Stimulated activated CD4-positive, alpha-beta T cell treated with anti-CD3 and anti-CD28 coated beads, Interleukin-4, amount 100 ng/mL, for 48 hours (primary cell): ENCODE measurements at places on chromosomes 2 and 18.

DNA sequence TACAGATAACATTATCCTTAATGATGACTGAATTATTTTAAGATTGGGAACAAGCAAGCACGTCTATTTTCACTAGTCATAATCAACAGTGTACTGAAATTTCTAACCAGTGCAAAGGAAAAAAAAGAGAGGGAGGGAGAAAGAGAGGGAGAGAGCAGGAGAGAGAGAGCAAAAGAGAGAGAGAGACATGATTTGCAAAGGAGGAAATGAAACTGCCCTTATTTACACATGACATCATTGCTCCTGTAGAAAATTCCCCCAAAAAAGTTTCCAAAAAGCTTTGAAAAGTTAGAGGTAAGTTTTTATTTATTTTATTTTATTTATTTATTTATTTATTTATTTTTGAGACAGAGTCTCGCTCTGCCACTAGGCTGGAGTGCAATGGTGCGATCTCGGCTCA, 355.3 kb upstream of the CELF4 start:
- no peak for DNase-seq

- DNase-seq, result no peak
Observed at GRCh38 chr2:182638667-182639066, 77.4 kb upstream of the DNAJC10 start.

GRCh38 chr2:112006076-112006410, 49.0 kb upstream of the TMEM87B start:
- no peak for DNase-seq

DNA sequence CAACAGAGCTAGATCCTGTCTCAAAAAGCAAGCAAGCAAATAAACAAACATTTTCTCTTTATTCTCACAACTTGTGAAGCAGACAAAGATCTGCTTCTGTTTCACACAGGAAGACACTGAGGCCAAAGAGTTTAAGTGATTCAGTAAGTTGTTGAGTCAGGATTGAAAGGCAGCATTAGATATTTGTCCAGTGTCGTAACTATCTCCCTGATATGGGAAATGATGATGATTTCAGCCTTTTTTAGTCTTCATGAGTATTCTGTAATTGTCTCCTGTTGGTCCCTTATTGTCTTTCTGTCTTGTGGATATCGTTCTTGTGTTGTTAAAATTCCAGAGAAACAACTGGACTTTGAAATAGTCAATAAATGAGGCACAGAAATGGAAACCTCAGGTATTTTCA, 59.6 kb downstream of the GATA6 start:
- DNase-seq, result no peak

DNA sequence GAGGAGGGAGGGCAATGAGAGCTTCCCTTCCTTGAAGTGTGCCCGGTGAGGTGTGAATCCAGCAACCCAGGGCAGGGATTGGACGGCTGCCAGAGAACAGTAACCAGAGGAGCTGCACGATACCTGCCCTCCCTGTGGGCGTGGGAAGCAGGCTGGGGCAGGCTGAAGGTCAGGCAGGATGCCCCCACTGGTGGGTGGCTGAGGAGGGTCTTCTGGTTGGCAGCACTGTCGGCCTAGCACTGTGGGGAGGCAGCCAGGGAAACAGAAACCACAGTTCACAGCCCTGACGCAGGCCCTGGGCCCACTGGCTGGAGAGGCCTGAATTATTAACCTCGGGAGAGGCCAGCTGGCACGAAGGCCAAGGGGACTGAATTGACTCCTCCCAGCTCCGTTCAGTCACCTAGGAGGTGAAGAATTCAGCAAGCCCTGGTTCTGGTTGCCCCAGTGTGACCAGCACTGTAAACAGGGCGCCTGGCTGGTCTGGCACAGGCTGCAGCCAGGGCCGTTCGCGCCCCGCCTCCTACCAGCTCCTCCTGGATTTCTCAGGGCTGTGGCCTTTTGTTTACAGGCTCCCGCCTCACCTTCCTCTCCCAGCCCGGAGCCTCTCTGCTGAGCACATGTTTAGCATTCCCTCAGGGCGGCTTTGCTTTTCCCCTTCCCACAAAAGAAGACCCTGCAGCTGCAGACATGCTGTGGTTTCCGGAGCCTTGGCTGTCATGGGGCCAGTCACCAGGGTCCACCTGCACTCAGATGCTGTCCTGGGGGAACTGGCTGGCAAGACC, 97.8 kb downstream of the B3GNT2 start:
- DNase-seq, result no peak

GRCh38 chr2:163419000-163419830, 316.6 kb downstream of the FIGN start:
- DNase-seq, result no peak

DNA sequence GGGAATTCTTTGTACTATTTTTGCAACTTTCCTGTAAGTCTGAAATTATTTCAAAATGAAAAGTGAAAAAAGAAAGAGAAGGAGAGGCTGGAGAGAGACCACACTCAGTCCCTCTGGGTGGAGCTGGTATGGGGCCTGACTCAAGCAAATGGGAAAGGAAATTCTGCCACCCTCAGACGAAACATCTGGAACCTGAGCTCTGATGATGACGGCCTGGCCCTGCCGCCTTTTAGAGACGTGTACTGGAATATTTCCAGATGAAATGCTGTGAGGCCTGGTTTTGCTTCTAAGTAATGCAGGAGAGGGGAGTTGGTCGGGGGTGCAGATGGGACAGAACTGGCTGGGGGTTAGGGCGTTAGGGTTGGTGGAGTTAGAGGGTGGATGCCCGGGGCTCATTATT, 57.4 kb upstream of the GLI2 start:
- no peak for DNase-seq

DNA sequence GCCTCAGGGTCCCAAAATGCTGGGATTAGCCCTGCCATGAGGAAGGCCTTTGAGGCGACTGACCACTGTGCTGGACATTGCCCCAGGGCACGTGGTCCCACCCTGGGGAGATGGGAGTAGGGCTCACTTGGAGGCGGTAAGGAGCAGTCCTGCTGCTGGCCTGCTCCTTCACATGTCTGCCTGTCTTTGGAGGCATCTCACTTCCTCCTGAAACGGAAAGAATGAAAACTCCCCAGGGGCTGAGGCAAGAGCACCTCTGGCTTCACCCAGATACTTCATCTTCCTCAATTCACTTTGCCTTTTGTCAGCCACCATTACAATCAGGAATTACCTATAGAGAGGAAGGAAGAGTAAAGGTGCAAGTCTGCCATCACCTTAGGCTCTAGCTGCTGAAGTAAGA, 59.9 kb upstream of the GATA6 start:
- DNase-seq, result no peak

GRCh38 chr2:240551811-240552210, 6.0 kb downstream of the ANKMY1 start:
- no peak for DNase-seq

- no peak for DNase-seq
Observed at GRCh38 chr2:102110596-102111334, 31.8 kb upstream of the IL1R1 start.

- no peak for DNase-seq
Observed at GRCh38 chr18:9835825-9836224, 49.9 kb upstream of the TXNDC2 start.

GRCh38 chr2:159034713-159035112, 66.3 kb downstream of the TANC1 start:
- no peak for DNase-seq

GRCh38 chr2:47083886-47084687, 71.0 kb downstream of the STPG4 start:
- no peak for DNase-seq

GRCh38 chr18:31302991-31303390, 15.0 kb upstream of the DSG1 start:
- DNase-seq, result no peak

GRCh38 chr2:201070948-201071478, 458 bp downstream of the HYCC2 start:
- DNase-seq, result no peak

DNA sequence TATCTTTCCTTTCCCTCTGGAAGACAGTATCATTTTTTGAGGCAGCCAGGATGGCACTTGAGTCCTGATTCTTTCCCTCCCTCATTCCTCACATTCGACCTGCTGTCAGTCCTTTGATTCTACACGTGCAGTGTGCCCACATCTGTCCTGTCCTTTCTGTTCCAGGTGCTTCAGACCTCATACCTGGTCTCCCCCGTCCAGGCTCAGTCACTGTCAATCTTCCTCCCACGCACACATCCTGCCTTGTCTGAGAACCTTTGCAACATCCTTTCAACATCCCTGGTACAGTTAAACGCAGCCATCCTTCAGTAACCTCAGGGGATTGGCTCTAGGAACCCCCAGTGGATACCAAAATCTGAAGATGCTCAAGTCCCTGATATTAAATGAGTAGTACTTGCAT, 10.1 kb downstream of the BCL2 start:
- DNase-seq, result no peak

GRCh38 chr2:163121483-163121882, 282.9 kb upstream of the KCNH7 start:
- no peak for DNase-seq

DNA sequence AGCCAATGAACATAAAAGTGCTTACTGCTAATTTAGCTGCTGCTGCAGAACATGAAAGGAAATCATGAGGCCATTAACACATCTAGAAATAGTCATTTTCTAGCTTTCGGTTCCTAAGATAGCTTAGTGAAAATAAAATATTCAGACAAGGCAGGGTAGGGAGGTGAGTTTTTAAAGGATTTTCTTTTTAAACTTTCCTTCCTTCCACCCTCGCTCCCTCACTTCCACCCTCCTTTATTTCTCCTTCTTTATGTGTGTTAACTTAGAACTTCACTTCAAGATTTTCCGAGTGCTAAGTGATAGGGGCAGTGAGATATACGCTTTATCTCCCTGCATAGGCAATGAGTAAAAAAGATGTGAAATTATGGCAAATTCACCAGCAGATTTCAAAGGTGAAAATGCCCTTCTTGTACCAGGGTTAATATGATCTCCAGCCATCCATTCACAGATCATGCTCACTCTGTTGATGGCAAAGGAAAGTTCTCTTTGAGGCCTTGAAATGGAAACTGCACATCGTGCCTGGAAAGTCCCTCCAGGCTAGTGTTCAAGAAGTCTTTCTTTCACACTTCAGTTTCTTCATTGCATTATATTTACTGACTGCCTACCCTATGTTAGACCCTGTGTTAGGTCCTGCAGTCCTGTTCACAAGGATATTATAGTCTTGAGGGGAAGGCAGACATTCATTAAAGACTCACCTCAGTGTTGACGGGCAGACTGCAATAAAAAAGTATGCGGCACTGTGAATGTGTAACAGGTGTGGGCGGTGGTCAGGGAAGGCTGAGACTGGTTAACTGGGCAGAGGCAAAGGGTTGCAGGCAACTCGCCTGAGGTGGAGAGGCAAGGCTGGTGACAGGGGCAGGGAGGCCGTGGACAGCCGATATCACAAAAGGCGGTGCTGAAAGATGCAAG, 200.8 kb downstream of the PLCL1 start:
- DNase-seq, result no peak

DNA sequence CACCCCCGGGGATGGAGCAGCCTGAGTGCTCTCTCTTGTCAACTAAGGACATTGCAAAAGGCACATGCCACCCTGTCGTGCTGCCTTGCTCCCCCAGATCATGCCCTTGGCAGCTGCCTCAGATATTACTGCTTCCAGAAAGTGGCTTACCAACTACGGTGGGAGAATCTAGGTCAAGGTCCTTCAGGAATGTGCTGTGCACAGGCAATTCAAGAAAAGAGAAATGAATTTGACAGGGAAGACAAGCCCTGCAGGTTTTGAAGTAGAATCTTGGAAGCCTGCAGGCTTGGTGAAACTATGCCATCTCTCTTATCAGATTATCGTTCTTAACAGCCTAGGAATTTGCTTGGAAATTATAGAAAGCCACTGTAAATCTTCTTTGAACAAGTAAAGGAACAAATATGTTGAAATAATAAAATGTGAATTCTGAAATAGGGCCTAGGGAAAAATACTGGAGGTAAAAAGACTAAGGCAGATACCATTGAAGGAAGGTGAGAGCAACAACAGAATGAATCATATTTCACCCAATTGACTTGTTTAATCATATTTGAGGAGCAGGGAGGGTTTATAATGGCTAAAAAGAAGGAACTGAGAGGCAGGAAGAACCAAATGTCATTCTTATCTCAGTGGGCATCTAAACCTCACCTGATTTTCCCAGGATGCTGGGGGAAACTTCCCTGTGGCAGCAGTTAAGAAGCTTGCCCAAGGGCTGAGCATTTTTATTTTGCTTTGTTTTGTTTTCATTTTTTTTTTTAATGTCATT, 94.0 kb upstream of the GLS start:
- no peak for DNase-seq

GRCh38 chr2:219368690-219369191, 19.0 kb downstream of the DNPEP start:
- DNase-seq, result no peak

- no peak for DNase-seq
Observed at GRCh38 chr2:239994086-239994485, 31.1 kb downstream of the NDUFA10 start.

DNA sequence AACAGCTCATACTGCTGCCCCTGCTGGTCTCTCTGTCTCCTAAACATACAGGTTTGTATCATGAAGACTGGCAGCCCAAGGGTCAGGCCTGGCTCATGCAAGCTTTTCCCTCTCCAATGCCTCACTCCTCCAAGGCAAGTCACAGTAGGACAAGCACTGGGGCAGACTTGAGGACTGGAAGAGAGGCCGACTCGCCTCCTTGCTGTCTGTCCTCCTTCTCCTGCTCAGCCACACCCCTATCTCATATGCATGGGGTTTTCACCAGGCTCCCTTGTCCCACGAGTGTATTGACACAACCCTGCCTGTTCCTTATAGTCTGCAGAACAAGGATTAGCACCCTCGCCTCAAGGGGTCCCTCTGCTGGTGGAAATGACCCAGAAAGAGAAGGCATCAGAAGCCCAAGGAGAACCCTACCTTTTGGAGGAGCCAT, 223.7 kb downstream of the SOX11 start:
- peak; percentile 2 for DNase-seq

DNA sequence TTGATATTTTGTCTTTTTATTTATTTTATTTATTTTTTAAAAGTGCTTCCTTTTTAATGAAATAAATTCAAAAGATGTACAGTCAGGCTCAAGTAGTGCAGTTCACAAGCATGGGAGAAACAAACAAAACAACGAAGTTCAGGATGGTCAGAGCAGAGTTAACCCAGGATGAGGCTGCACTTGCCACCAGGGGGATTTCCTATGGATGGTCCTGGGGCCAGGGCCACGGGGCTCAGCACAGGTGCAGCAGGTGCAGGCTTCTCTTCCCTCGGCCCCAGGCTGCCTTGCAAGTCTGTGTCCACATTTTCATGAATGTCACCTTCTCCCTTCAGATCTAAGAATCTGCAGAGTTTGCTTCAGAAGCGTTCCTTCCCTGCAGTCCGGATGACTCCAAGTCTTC, 76.5 kb downstream of the CDCA7 start:
- DNase-seq, result no peak

DNA sequence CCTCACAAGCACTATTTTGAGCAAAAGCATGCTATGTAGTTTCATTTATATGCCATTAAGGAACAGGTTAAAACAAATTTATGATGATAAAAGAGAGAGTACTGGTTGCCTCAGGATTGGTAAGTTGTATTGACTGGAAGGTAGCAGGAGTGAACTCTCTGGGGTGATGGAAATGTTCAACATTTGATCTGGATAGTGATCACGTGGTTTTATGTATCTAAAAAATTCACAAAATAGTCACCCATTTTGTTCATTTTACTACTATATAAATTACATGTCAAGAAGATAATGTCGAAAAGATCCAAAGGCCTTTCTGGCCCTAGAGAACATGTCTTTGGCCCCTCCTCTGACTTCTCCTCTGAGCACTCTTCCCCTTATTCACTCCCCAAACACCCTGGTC, 10.4 kb upstream of the RAPGEF4 start:
- no peak for DNase-seq
